Stimulated activated CD4-positive, alpha-beta T cell treated with anti-CD3 and anti-CD28 coated beads, Interleukin-4, amount 100 ng/mL, for 4 hours (primary cell): ENCODE measurements at places on chromosomes 4 and X.

GRCh38 chr4:5804656-5805055 lies 88.2 kb downstream of the CRMP1 start:
- DNase-seq = no peak

- DNase-seq = no peak
These were observed 152.5 kb upstream of the SPRY1 start for GRCh38 chr4:123244137-123244536.

DNA sequence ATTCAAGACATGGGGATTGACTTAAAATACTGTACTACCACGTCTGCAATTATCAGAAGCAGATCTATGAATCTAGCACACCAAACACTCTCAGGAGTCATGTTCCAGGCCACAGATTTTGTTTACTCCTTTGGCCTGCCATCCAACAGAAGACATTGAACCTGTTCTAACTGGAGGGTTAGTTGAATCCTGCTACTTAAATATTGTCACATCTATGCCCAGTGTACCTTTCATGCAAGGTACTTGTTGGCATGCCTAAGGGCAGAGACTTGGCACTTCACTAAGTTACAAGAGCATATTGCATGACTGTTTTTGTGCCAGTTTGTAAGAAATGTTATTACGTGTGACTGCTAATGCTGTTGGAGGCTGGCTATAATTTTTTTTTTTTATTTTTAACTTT lies 126.9 kb upstream of the BCOR start:
- DNase-seq = no peak

DNA sequence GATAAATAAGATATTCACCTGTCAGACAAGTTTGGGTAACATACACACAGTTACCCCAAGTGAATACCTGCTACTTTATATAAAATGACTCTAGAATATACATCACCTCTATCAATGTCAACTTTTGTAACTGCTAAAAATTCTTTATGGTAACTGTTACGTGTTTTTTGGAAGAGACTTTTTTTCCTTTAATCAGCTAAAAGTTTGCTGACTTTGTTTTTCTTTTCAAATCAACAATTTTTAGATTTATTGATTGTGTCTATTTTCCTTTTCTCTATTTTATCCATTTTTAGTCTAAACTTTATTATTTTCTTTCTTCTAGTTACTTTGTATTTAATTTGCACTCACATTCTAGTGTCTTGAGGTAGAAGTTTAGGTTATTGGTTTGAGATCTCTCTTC lies 1106.6 kb upstream of the LCORL start:
- DNase-seq = no peak

DNA sequence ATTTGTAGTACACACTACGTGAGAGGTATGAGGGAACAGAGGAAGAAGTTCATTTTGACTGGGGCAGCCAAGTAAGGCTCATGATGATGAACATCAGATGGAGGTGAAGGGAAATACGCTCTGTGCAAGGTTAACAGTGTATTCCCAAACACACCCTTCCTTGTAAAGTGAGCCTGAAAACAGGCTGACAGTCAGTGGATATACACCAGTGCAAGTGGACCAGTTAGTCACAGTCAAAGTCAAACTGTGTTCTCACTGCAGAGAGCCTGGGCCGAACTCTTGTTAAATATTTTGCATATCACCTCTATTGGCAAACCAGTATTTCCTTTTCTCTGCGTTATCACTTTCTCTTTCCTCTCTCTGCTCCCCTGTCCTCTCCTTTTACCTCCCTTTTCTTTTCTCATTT lies 23.4 kb upstream of the RHOH start:
- DNase-seq = no peak

DNA sequence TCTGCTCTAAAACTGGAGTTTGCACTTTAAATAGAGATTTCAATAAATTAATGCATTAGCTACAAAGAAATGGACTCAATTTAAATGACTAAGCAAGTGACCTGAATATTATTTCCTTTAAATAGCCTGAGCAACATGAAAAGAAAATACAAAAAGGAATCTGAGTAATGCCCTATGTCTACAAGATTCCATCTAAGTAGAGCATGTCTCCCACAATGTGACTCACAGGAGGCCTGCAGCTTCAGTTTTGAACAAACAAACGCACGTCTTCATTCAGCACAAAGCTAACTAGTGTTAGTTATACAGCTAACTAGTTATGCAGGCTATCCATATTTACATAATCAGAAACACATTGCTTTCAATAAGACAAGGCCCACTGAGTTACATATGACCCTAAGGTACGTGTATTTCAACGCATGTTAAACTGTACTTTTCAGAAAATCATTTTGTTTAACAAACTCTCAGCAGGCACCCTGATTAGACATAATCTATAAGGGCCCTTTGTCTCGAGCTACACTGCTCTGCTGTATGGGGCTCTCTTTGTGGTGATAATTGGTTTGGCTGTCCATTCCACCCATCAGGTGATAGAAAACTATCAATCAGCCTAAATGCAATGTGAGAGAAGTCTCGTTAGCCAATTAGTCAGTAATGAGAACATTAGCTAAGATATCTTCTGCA lies 116.5 kb downstream of the MAML3 start:
- DNase-seq = no peak

DNA sequence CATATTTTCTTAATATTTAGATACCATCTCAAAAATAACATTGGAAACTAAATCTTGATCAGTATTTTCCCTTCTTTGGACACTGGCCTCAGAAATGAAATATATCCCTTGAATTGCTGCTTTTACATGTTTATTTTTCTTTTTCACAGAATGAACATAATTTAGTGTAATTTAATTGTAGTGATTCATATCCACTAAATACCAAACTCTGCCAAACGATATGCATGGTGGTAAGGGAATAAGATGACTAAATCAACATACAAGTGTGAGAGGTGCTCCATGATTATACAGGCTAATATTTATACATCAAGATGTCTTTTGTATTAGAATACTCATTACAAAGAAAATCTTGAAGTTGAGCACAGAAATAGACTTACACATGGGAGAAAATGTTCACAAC lies 216.8 kb upstream of the PACRGL start:
- DNase-seq = no peak

GRCh38 chr4:40804598-40804997 lies 54.8 kb downstream of the NSUN7 start:
- no peak for DNase-seq

GRCh38 chr4:73258436-73258685 lies 237 bp downstream of the ANKRD17 start:
- no peak for DNase-seq

DNA sequence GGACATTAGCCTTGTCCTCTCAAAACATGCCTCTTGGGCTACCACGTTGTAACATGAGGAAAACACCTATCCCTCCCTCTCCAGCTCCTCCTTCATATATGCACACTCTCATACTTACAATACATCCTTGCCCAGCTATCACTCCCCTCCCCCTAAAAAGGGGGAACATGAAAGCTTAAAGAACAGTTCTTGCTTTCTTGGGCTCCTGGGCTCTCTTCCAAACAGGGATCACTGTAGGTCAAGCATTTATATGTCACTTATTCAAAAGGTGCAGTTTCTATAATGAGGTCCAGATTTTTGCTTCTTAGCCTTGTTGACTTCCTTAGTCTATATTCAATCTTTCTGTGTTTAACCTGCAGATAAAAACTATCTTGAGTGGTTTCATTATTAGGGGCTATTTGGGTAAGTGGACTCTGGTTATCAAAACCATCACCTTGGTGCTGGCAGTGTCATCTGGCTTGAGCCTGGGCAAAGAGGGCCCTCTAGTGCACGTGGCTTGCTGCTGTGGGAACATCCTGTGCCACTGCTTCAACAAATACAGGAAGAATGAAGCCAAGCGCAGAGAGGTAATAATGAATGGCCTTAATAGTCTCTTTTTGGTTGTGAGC lies 119.4 kb downstream of the AKAP4 start:
- DNase-seq = no peak

- DNase-seq = no peak
These were observed 6.4 kb upstream of the CCSER1 start for GRCh38 chr4:90120815-90121214.

DNA sequence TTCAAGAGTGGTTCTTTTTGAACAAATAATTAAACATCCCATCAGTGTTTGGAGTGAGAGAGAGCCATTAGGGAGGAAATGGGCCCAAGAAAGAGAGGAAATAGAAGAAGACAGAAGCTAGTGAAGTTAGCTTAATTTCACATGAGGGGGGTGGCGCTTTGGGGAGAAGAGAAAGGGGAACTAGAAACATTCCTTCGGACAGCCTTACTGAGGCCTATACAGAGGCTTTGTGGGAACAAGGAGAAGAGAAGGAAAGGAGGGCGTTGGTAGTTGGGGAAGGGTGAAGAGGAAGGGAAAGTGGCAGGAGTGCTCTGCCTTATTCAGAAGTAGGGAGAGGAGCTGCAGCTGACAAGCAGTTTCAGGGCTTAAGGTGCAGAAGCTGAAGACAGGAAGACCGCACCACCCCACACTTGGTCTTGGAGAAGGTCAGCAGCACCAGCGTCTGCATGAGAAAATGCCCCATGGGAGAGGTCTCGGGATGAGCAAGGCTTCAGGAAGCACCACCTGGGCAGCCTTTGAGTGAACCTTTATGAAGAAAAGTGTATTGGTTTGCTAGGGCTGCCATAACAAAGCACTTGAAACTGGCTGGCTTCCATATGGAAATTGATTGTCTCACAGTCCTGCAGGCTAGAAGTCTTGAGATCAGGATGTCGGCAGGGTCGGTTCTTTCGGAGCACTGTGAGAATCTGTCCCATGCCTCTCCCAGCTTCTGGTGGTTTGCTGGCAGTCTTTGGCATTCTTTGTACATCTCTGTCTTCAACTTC lies 85.1 kb downstream of the KIT start:
- DNase-seq = no peak

GRCh38 chrX:86263526-86263925 lies 115.3 kb downstream of the DACH2 start:
- no peak for DNase-seq

DNA sequence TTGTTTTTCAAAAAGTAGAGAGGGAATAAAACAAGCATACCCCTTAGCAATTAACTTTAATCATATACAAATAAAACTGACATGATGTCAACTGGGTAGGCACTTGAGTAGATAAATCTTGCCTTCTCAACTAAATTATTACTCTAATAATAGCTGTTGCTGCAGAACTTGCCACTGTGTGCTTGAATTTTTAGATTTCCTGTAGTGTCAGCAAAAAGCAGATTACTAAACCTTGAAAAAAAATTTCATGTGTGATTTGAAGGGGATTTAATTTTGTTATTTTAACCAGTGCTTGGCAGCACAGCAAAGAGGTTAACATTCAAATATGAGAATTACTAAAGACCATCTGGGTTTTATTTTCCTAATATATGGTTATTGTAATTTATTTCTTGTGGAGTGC lies 438.3 kb upstream of the SPANXN1 start:
- no peak for DNase-seq

DNA sequence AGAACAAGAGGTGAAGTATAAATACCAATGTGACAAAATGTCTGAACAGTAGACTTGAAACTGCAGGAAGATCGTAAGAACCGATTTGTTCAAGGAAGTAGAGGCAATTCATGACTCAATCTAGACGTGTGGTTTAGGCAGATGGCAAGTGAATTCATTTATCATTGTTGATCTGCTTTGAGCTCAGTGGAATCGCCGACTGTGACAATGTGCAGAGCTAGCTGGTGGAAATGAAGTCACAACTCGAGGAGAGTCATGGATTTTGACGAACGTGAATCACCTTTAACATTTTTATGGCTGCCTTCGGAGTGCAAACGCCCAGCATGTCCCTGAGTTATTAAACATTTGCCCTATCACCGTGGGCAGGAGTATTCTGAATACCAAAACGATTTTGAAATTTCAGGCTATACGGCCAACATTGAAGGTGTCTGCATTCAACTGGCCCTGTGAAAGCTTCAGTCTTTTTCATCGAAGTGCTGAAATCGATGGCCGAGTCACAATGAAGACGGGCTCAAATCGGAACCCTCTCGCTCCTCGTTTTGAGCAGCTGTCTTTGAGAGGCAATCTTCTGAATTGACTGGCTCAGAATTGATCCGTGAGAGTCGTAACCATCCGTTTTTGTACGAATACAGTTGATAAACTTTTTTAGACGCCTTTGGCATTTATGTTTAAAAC lies 689 bp upstream of the OGT start:
- peak; percentile 19 for DNase-seq

DNA sequence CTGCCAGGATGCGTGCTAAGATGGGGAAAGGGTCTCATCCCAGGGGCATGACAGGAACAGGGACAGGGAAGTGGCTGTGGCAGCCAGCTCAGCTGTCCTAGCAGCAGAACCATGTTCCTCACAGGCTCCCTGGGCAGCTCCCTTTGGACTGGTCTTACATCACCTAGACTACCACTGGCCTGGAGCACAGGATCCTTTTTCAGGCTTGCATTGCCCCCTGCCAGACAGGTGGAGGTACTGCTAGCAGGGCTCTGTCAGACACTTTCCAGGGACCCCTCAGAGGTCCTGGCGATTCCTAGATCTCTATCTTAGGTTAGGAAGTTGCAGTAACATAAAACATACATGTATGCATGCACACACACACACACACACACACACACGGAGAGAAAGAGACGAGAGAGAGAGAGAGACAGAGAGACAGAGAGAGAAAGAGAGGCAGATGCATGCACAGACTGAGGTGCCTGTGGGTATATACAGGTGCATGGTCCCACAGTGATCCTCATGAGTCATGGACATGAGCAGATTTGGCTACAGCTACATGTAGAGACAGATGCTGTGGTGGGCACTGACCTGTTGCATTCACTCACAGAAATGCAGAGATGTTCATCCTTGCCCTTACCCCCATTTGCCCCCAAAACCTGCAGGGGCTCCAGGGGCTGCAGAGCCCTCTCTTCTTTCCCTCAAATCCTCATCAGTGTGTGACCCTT lies 63.6 kb downstream of the STARD8 start:
- no peak for DNase-seq

GRCh38 chrX:45557387-45557786 lies 356.7 kb upstream of the DIPK2B start:
- DNase-seq = no peak

- peak; percentile 62 for DNase-seq
These were observed 2.6 kb upstream of the CNOT6L start for GRCh38 chr4:77821775-77822174.

- no peak for DNase-seq
These were observed 174.4 kb downstream of the CAMK2D start for GRCh38 chr4:113587156-113587555.

DNA sequence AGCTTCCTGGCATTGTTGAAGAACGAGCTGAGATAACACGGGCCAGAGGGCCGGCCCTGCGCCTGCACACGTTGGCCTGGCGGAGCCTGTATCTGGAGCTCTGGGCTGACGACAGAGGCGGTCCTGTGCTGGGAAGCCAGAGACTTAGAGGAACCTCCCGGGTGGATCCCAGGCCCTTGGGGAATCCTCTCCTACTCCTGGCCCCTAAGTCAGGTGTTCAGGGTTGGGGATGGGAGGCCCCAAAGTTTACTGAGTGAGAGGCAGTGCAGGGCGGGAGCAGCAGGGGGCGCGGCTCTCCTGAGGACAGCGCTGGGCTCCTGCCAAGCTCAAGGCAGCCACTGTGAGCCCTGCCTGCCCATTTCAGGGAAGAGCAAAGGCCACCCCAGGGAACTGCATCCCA lies 2.5 kb upstream of the HTRA3 start:
- DNase-seq = no peak

DNA sequence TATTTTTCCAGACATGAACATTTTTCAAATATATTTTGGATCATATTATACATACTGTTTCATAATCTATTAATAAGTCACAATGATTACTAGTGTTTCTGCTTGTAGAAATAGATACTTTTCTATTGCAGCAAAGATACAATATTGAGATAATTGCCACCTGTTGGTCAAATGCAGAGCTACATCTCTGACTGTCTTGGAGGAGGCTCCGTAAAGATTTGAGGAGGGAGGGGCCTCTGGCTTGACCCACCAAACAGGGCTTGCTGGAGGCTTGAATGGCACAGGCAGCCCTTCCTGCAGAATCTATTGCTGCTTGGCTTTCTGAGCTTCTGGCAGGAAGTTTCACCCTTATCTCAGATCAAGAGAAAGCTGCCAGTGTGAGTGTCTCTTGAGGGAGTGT lies 99.3 kb upstream of the ARMCX2 start:
- DNase-seq = peak; percentile 2
